Body of pancreas (tissue), 4 donors: ENCODE measurements at places on chromosomes 7 and 10. TPM values are rescaled to one million over a fixed set of nuclear protein-coding genes. Genes with fewer than 3 reads are reported as not detected.

DNA sequence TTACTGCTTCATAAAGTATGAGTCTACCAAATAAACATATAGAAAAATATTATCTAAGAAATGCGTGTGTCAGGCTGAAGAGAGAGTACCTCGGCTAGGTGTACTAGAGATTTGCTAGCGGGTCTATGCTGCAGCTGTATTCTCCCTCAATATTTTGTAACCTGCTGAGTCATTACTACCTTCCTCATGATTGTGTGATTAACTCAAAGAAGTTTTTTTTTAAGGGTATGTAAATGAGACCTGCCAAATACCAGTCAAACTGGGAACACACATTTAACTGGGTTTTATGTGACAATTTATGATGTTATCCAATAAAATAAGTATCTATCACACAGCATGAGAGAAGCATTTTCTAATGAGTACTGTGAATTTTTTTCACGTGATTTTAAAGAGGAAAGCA lies 180.4 kb downstream of the RNF133 start:
- DNase-seq, result no peak
- no peaks in the 10 kb centered on the region for H3K36me3 ChIP-seq

GRCh38 chr7:83866582-83866981 lies 217.6 kb upstream of the SEMA3E start:
- H3K4me3 ChIP-seq, result no peak overlapping the region
- no peak overlapping the region for H3K27ac ChIP-seq
- H3K27me3 ChIP-seq, result no peaks in the 10 kb centered on the region
- no peaks in the 10 kb centered on the region for H3K36me3 ChIP-seq

DNA sequence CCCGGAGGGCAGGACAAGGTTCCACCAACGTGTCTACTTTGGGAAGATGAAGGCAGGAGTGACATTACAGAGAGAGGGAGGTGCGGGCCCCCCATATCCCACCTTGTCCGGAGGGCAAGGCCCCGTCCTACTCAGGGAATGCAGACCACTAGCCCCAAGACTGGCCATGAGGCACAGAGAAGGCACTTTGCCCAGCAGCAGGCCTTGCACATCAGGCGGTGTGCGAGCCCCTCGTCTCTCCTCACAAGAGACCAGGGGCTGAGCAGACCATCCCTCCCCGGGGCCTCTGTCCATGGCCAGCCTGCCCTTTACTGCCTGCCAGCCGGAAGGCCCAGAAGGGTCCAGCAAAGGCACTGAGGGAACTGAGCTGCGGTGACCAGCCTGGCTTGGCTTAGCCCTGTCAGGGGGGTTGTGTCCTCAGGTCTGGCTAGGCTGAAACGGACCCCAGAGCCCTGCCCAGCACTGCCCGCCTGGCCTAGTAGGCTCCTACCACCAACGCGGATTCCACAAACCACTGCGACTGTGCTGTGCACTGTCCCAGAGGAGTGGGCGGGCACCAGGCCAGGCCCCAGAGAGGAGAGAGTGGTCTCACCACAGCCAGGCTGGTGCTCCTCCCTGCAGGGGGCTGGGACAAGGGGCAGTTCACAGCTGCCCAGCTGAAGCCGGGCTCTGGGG lies 16.7 kb downstream of the CAMK2B start:
- H3K4me3 ChIP-seq, result no peak overlapping the region
- H3K27ac ChIP-seq, result no peak overlapping the region
- no peaks in the 10 kb centered on the region for H3K27me3 ChIP-seq
- H3K36me3 ChIP-seq, result no peaks in the 10 kb centered on the region
- peaks cover 8% of the 10 kb centered on the region for H3K4me1 ChIP-seq
- DNase-seq, result no peak

DNA sequence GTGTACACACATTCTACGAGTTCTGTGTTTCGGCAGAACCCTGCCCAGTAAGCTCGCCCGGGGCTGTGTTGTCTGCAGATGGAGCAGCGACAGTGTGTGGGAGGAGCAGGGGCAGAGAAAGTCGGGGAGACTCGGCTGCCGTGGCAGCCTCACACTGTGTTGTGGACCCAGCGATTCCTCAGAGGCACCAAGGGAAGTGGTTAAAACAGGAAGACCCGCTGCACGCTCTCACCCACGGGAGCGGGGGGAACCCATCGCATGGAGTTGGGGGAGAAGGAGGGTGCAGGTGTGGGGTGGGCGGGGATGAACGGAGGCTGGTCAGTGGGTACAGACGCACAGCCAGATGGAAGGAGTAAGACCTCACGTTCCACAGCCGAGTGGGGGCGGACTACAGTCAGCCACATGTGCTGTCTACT lies 250.2 kb downstream of the ELFN1 start:
- H3K4me1 ChIP-seq, result peaks cover 11% of the 10 kb centered on the region
- DNase-seq, result peak; percentile 35
- no peak overlapping the region for H3K4me3 ChIP-seq
- H3K27me3 ChIP-seq, result no peaks in the 10 kb centered on the region

Gene OIT3
- total RNA-seq, result not detected

GRCh38 chr7:1112109-1112508 lies 24.2 kb downstream of the GPER1 start:
- no peaks in the 10 kb centered on the region for H3K36me3 ChIP-seq
- no peak for DNase-seq
- no peak overlapping the region for H3K27ac ChIP-seq
- no peaks in the 10 kb centered on the region for H3K4me1 ChIP-seq
- H3K4me3 ChIP-seq, result no peak overlapping the region

Gene DGKI
- not detected for total RNA-seq

DNA sequence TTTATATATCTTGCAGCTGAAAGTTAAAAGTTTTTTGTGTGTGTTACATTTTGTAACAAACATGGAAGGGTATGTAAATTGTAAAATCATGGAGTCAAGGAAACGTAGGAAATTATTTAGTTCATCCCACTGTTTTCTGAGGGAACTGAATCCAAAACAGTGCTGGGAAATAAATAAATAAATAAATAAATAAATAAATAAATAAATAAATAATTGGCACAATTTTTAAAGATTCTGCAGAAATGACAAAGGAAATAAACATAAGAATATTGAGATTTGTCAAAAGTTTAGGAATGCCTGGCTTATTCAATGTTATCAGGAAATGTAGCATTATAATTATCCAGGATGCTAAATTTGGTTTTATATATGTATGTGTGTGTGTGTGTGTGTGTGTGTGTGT lies 91.4 kb upstream of the AGBL3 start:
- H3K27ac ChIP-seq, result no peak overlapping the region
- H3K4me1 ChIP-seq, result peaks cover 11% of the 10 kb centered on the region
- H3K36me3 ChIP-seq, result no peaks in the 10 kb centered on the region

- no peaks in the 10 kb centered on the region for H3K36me3 ChIP-seq
- H3K4me1 ChIP-seq, result peaks cover 6% of the 10 kb centered on the region
These were observed 324.1 kb upstream of the LRRN3 start for GRCh38 chr7:110766864-110767263.

DNA sequence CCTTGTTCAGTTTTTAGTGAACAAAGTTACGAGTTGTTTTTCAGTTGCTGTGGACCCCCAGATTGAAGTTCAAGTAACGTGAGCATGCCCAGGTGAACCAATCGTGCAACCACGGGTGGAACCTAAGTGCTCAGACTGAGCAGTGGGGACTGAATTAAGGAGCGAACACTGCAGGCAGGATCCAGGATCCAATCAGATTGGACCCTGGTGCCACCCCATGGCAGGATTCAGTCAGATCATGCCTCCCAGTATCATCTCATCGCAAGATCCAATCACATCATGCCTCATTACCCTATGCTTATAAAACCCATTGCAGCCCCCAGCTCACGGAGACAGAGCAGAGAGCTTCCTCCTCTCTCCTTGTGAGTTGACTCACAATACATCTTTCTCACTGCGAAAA lies 80.9 kb downstream of the PFKFB3 start:
- H3K4me1 ChIP-seq, result peaks cover 15% of the 10 kb centered on the region
- DNase-seq, result no peak
- H3K4me3 ChIP-seq, result no peak overlapping the region
- no peaks in the 10 kb centered on the region for H3K36me3 ChIP-seq
- no peaks in the 10 kb centered on the region for H3K27me3 ChIP-seq

GRCh38 chr7:101790566-101791293 lies 26.7 kb upstream of the CUX1 start:
- no peak overlapping the region for H3K27ac ChIP-seq
- H3K4me3 ChIP-seq, result no peak overlapping the region
- H3K4me1 ChIP-seq, result no peaks in the 10 kb centered on the region
- no peaks in the 10 kb centered on the region for H3K36me3 ChIP-seq
- H3K27me3 ChIP-seq, result no peaks in the 10 kb centered on the region

DNA sequence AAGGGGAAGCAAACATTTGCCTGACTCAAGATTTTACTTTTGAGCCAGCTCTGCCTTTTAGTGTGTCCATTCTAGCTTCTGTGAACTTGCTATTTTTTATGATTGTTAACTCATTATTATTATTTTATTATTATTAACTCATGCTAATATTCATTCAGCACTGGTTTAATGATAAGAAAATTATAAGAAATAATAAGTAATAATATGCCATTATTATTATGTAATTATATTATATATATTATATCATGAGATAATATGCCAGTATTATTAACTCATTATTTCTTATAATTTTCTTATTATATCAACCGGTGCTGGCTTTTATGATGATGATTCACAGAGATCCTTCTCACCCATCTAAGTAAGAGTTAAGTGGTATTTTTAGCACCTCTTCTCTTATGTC lies 79.3 kb upstream of the NPVF start:
- no peak for DNase-seq
- no peaks in the 10 kb centered on the region for H3K36me3 ChIP-seq
- H3K27me3 ChIP-seq, result no peaks in the 10 kb centered on the region

- no peak overlapping the region for H3K27ac ChIP-seq
- no peaks in the 10 kb centered on the region for H3K4me1 ChIP-seq
- DNase-seq, result peak; percentile 7
- no peaks in the 10 kb centered on the region for H3K27me3 ChIP-seq
These were observed 195.4 kb downstream of the EBF3 start for GRCh38 chr10:129768437-129769355.

GRCh38 chr7:81140252-81140651 lies 221.4 kb upstream of the SEMA3C start:
- H3K27me3 ChIP-seq, result no peaks in the 10 kb centered on the region
- no peak overlapping the region for H3K27ac ChIP-seq
- no peaks in the 10 kb centered on the region for H3K4me1 ChIP-seq
- no peaks in the 10 kb centered on the region for H3K36me3 ChIP-seq
- no peak for DNase-seq
- H3K4me3 ChIP-seq, result no peak overlapping the region

DNA sequence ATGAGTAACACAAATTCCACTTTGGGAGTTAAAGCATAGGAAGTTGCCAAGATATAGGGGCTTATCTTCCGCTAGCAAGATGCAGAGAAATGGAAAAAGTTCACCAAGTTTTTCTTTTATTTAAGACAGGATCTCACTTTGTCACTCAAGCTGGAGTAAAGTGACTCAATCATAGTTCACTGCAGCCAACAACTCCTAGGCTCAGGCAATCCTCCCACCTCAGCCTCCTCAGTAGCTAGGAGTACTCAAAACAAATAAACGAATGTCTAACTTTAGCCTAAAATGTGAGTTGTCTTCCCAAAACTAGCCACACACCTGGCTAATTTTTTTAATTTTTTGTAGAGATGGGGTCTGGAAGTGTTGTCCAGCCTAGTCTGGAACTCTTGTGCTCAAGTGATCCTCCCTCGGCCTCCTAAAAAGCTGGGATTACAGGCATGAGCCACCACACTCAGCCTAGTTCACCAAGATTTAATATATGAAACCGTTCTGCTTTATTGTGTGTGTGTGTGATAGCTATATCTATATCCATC lies 9.9 kb downstream of the VIM start:
- no peak overlapping the region for H3K27ac ChIP-seq
- H3K27me3 ChIP-seq, result no peaks in the 10 kb centered on the region
- no peak for DNase-seq
- peaks cover 14% of the 10 kb centered on the region for H3K4me1 ChIP-seq
- H3K36me3 ChIP-seq, result peaks cover 15% of the 10 kb centered on the region

GRCh38 chr7:131673576-131673975 lies 117.1 kb upstream of the PODXL start:
- DNase-seq, result no peak
- no peak overlapping the region for H3K4me3 ChIP-seq
- no peaks in the 10 kb centered on the region for H3K27me3 ChIP-seq
- no peaks in the 10 kb centered on the region for H3K4me1 ChIP-seq
- no peaks in the 10 kb centered on the region for H3K36me3 ChIP-seq
- no peak overlapping the region for H3K27ac ChIP-seq

DNA sequence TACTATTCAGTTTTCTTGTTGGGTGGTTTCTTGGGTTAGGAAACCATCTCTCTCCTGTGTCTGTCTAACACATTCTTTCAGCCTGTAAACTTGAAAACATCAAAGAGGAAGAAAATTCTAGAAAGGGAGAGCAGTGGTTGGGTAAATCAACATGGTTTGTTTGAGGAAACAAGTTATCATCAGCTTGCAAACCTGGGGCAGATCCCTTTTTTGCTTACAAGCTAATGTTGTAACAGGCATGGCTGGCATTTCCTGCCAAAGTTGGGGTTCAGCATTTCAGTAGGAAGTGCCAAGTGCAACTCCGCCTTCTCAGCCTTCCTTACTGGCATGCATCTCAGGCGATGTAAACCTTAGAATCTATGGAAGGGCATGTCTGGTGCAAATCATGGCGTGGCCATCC lies 112.6 kb downstream of the EEPD1 start:
- DNase-seq, result no peak
- H3K27me3 ChIP-seq, result no peaks in the 10 kb centered on the region
- H3K4me1 ChIP-seq, result peaks cover 20% of the 10 kb centered on the region

DNA sequence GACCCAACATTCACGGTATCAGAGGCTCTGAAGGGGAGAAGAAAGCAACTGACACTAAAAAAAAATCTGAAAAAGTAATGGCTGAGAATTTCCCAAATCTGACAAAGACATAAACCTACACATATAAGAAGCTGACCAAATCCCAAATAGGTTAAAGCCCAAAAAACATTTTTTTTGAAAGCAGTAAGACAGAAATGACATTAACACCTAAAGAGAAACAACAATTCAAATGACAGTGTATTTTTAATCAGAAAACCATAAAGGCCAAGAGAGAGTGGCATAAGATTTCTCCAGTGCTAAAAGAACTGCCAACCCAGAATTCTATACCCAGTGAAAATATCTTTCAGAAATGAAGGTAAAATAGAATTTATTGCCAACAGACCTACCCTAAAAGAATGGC lies 35.5 kb downstream of the RUFY2 start:
- no peak for DNase-seq
- H3K27me3 ChIP-seq, result no peaks in the 10 kb centered on the region
- no peaks in the 10 kb centered on the region for H3K36me3 ChIP-seq
- no peak overlapping the region for H3K4me3 ChIP-seq

DNA sequence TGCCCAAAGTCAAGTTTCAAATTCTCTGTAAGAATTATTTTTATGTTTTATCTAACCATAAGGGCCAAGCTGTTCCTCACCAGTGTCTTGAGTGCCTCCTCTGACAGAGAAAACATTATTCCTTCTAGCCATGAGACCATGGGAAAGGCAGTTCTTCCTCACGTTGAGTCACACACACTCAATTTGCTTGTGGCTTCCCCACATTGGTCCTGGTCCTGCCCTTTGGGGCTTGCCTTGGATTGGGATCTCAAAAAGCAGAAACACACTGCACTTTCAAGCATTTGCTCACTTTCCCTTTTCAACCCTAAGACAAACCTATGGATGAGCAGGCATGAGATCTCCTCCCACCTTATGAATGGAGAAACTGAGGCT lies 248.3 kb upstream of the IGFBP3 start:
- no peak for DNase-seq
- no peaks in the 10 kb centered on the region for H3K27me3 ChIP-seq
- H3K4me1 ChIP-seq, result peaks cover 34% of the 10 kb centered on the region

Gene EMX2
- total RNA-seq, result not detected

GRCh38 chr7:80027611-80028173 lies 106.9 kb upstream of the GNAI1 start:
- H3K27ac ChIP-seq, result no peak overlapping the region
- no peaks in the 10 kb centered on the region for H3K27me3 ChIP-seq
- H3K36me3 ChIP-seq, result no peaks in the 10 kb centered on the region
- DNase-seq, result no peak
- no peaks in the 10 kb centered on the region for H3K4me1 ChIP-seq
